ENCODE measurements at places on chromosomes 3 and 15. TPM values are rescaled to one million over a fixed set of nuclear protein-coding genes. Genes with fewer than 3 reads are reported as not detected.

The PTH1R gene
- not detected for total RNA-seq

The CCDC12 gene
- total RNA-seq: 27.0 TPM

The HIGD2B gene
- not detected for total RNA-seq

- DNase-seq: no peak
Observed at GRCh38 chr15:40239404-40239692, 485 bp downstream of the PAK6 start.

GRCh38 chr3:7709376-7710082 lies 792.1 kb upstream of the LMCD1 start:
- DNase-seq: no peak

GRCh38 chr3:131708241-131708640 lies 205.5 kb upstream of the MRPL3 start:
- DNase-seq: no peak

- no peak for DNase-seq
Observed at GRCh38 chr3:113039546-113039945, 48.8 kb downstream of the GTPBP8 start.
